ENCODE measurements at places on chromosomes 11 and 22. TPM values are rescaled to one million over a fixed set of nuclear protein-coding genes. Genes with fewer than 3 reads are reported as not detected.

The CACNA1I gene
- 0.75 TPM for total RNA-seq

The SESN3 gene
- total RNA-seq, result 35.1 TPM

GRCh38 chr11:47518212-47518964 is 34.5 kb downstream of the CELF1 start:
- no peak for DNase-seq

DNA sequence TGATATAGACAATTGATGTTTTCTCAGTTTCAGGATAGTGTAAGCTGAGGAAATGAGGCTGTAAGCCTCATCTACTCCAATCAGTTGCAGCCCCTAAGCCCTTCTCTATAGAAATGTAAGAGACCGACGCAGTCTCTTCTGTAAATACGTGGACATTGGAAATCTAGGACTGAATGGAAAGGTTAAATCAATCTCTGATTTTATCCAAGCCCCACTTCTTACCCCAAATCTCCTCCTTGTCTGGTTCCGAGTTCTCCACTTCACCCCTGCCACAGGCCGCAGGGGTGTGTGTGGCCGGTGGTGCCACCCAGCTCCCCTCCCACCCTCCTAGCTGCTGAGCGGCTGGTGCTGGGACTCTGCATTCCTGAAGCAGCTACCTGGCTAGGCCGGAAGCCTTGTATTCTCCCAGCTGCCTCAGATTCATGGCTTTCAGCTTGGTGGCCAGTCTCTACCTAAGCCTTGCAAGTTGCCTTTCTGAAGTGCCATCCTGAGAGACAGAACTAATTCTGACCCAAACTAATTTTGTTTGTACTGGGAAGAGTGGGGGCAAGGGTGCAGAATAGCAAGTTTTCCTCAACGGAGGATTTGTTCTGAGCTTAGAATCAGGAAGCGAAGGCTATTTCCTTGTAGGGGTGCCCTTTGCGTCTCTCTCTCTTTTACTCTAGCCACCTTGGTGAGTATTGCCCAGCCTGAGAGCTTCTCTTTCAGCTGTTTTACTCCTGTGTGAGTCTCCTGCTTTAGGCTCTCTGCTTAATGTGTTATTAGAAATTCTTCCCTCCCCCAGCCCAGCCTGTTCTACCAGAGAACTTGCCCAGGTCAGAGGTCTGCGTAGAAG is 749 bp downstream of the VWA5A start:
- DNase-seq, result peak; percentile 48

The HBB gene
- total RNA-seq, result 144 TPM

The EMID1 gene
- 2.4 TPM for total RNA-seq

The PATE2 gene
- 0.23 TPM for total RNA-seq

DNA sequence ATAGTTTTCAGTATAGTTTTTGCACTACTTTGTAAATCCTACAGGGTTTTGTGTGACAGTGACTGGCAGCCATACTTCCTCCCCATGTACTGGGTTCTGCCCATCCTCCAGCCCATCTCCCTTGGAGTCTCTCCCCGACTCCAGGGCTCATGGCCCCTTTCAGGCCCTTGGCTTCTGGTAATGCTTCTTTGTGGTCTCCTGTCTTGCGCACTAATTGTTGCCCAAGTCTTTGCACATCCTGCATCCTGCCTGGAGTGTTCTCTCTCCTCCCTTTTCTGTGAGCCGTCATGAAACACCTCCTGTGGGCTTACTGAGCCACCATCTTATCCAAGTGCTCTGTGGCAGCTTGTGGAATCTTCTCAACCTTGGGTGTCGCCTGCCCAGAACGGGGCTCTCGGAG is 11.4 kb upstream of the KCNQ1OT1 start:
- DNase-seq, result no peak

The CARNS1 gene
- total RNA-seq, result 1.3 TPM
